ENCODE measurements at places on chromosomes 12 and 14.

DNA sequence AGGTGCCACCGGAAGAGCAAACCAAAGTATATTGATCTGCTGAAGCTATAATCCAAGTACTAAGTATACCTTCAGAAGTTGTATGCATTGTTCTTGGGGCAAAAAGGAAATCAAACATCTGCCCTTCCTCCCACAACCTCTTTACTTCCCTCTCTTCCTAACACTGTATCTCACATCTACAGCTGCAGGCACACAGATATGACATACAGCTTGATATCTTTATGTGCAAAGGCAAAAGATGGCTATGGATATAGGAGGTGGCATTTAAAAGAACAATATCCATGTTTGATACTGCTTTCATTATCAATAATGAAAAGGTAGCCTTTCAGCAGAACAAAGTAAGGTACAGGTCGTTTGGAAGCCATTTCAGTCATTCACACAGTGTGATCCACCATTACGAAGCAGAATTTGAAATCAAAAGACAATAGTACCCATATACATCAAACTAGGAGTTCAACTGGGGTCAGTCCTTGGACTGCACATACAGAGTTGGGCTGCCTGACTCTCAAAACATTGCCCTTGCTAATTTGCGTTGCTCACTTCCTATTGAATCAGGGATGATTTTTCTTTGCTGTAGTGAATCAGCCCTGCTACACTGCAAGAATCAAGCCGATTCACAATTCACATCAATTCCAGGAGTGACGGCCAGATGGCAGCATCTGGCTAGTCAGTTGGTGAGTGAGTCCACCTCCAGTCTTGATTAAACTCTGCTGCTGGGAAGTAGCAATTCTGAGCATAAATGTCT lies 8.9 kb downstream of the ANG start:
- peak; percentile 68 for DNase-seq

GRCh38 chr12:73414926-73415325 lies 1122.7 kb upstream of the ATXN7L3B start:
- no peak for DNase-seq

GRCh38 chr14:61463664-61464285 lies 142.4 kb downstream of the PRKCH start:
- DNase-seq: no peak

- peak; percentile 74 for DNase-seq
Observed at GRCh38 chr14:24310646-24311604, at the start of gene LTB4R. LTB4R (plus strand) TSS chr14:24311502; CDS start chr14:24315652, 4,150 bp downstream.

GRCh38 chr14:29705801-29706200 lies 221.8 kb downstream of the PRKD1 start:
- DNase-seq: no peak

DNA sequence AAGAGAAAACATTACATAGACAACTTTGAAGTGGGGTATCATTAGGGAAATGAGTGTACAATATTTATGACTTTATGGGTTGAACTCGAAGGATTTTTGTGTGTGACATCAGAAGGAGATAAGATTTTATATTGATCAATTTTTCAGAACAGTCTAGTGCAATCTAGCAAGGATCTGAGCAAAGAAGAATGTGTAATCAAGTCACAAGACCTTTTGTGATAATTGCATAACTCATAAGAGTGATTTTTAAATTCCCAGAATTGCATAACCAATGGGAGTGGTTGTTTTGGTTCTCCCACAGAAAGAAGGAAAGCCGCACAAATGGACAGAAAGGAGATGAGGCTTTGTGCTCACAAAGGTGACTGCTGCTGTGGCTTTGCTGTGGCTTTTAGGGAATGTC lies 441.8 kb upstream of the FLRT2 start:
- no peak for DNase-seq

- no peak for DNase-seq
Observed at GRCh38 chr12:112852127-112852526, 54.6 kb upstream of the OAS1 start.

GRCh38 chr14:42719391-42719790 lies 1112.7 kb downstream of the LRFN5 start:
- DNase-seq: no peak

DNA sequence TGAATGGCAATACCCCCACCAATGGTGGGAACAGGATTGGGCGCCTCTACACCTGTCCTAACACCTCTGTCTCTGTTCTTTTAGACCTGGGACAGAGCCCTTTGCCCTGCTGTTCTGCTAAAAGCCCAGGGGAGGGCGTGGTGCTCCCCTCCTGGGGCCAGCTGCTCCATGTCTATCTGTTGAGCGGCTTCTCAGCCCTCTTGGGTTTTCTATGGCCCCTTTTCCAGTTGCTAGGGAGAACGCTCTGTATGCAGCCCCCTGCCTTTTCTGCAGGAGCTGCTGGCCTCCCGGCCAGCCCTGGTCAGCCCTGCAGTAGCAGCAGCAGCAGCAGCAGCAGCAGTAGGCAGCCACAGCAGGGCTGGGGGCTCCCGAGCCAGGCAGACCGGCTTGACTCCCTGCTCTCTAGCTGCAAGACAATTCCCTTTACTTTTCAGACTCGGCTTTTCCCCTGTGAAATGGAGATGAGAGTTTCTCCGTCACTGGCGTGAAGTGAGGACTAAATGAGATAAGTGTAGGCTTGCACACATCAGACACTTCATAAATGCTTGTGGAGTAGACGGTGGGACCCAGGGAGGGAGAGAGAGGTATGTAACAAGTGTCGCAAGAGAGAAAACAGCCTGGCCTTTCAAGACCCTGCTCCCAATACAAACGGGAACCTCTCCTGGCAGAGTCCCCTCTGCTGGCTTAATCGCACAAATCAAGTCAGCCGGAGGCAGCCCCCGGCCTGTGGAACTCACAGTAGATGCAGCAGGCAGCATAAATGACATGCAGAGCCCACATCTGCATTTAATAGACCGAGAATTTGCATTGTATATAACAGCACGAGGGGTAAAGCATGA lies 1.0 kb downstream of the RTL1 start:
- DNase-seq: no peak

- DNase-seq: no peak
Observed at GRCh38 chr14:90060965-90061684, 669 bp upstream of the KCNK13 start.

DNA sequence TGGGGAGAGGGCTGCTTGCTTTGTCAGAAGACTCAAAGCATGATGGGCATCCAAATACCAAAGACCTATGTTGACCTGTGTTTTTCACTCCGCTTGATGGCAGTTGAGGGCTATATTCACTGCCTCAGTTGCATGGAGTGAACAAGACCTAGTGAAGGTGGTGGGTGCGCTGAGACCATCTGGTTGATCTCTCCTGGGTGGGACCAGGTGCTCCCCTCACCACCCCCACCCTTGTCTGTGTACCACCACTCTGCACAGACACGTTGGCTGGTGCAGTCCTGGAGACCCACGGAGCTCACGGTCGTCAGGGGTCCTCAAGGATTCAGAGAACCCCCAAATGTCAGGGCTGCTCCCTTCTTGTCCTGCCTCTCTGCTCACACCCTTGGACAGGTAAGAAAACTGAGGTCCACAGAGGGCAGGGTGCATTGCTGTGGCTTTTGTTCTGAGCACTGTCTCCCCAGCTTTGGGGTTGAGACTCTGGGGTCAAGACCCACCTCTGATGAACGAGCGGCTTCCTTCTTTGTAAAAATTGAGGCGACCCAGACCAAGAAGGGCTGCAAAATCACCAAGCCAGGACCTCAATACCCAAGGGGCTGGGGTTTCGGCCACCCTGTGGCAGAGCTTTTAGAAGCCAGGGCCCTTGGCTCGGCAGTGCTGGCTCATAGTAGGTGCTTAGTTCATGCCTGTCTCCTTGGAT lies 166.3 kb upstream of the RTL1 start:
- DNase-seq: no peak

DNA sequence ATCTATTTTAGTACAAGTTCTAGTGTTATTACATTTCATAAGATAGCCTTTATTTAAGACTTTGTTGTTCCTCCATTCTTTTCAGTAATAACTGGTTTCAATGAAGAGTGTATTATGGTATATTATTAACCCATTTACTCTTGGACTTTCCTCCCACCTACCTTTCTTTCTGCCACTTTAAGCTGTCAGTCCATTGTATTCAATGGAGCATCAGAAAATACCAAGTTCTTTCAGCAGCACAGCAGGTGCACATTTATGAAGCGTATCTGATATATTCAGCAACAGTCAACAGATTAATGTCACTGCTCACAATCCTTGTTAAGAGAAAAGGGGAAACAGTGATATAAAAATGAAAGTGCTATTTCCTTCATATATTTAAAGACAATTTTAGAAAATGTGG lies 660.9 kb downstream of the C12orf50 start:
- DNase-seq: no peak

DNA sequence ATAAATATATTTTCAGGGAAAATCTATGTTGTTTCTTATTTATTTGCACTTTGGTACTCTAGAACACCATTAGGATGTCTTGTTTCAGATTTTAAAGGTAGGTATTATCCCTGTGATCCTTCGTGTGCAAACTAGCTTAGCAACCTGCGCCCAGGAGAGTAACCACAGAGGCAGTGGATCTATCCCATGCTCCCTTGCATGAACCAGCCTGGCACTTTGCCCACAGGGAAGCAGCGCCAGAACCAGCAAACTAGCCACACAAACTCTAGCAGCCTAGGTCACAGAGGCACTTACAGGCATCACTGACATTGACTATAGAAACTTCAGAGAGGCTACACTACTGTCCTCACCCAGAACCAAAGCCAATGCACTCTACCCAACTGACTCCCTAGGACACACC lies 76.1 kb downstream of the TSHR start:
- DNase-seq: no peak

DNA sequence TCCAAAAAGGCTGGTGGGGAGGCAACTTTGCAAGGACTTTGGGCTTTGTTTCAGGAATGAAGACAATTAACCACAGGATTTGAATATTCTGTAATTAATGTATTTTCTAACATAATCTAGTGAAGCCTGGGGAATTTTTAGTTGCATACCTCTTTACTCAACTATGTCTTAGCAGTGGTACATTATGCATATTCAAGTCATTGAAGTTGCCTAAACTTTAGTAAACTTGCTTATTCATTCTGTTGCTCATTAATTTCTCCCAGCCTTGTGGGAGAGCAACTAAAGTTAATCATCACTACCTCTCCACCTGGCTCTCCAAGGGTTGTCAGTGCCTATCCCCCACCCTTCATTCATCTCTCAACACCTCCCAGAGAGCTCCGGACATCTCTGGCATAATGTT lies 54.2 kb downstream of the IFNG-AS1 start:
- DNase-seq: no peak

DNA sequence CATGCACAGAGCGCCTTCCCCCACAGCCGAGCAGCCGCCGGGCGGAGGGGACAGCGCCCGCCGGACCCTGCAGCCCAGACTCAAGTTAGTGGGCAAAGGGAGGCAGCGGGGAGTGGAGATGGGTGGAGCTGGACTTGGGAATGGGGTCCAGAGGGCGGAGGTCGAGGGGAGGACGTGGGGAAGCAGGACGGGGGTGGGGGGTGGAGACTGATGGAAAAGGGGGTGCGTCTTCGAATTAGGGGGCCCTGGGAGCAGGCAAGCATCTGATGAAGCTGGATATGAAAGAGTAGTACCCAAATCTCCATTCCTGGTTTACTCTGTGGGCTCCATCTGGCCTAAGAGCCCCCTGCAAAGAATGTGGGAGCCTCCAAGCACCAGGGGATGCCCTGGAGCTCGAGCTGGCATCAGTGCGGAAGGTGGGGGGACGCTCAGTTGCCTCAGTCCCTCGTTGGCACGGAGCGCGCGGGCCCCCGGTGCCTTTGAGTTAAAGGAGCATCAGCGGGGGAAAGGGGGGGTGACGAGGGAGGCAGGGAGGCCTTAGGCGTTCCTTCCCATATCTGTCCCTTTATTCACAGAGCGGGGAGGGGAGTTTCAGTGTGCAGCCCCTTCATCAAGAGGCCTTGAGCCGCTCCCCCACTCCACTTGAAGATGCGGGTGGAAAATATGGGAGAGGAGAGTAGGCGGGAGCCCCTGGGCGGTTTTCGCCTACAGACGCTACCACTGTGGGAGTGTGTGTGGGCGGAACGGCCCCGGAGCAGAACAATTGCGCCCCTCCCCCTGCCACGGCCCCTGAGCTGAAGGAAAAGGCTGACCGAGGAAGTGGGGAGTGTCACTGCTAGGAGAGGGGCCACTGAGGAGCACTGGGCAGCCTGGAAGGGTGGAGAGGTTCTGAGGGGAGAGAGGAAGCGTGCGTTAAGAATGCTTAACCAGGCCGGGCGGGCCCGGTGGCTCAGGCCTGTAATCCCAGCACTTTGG lies 644 bp downstream of the NAB2 start:
- DNase-seq: peak; percentile 60

DNA sequence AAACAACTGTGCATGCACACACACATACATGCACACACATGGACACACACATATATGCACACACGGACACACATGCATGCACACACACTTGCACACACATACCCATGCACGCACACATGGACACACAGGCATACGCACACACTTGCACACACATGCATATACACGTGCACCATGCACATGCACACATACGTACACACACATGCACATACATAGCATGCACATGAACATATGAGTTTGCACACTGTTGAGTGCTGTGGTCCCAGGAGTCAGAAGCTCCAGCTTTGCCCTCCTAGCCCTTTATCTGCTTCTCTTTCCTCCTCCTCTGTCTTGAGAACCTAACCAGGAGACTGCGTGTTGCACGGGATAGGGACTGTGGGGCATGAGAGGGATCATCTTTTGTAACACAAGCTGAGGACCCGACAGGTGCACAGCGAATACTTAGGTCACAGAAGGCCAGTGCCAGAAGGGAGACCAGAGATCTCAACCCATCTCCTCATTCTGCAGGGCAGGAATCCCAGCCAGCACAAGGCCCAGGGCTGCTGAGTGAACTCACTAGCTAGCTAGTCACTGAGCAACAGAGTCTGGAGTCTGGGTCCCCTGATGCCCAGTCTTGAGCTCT lies 3.5 kb upstream of the LRTM2 start:
- DNase-seq: no peak

GRCh38 chr12:128825835-128826234 lies 2.1 kb upstream of the SLC15A4 start:
- no peak for DNase-seq

DNA sequence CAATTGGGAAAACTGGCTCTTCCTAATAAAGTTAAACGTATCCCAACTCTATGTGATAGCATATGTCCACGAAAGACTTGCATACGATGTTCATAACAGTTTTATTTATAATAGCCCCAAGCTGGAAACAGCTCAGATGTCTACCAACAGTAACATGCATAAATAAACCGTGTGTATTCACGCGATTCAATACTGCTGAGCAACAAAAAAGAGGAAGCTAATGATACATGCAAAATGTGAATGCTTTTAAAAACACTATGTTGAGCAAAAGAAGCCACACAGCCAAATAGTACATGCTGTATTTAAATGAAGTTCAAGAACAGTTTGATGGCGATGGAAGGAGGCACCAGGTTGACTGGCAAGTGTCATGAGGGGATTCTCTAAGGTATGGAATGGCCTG lies 55.7 kb downstream of the TRIM9 start:
- DNase-seq: no peak

GRCh38 chr14:94615823-94616570 lies 3.8 kb downstream of the SERPINA3 start:
- no peak for DNase-seq

GRCh38 chr12:1542599-1542998 lies 51.8 kb downstream of the FBXL14 start:
- DNase-seq: no peak

DNA sequence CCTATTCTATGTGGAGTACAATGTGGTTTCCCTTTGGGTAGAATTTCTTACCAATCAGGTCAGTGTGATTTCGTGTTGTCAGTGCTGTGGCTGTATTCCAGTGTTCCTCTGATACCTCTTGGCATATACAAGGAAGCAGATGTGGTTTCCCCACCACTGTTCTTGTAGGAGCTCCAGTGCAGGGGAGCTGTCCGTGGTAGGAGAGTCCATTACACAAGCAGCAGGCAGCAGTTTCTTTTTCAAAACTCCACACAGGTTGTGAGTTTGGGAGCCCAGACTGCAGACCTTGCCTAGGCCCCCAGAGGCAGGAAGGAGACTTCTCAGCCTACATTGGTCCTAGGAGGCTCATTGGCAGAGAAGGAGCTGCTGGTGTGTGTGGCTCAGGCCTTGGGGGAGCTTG lies 452.8 kb downstream of the AACS start:
- DNase-seq: no peak

All from CD4-positive, alpha-beta T cell treated with Interleukin-6 for 4 hours (primary cell).